ENCODE measurements at places on chromosomes 16 and 17.

DNA sequence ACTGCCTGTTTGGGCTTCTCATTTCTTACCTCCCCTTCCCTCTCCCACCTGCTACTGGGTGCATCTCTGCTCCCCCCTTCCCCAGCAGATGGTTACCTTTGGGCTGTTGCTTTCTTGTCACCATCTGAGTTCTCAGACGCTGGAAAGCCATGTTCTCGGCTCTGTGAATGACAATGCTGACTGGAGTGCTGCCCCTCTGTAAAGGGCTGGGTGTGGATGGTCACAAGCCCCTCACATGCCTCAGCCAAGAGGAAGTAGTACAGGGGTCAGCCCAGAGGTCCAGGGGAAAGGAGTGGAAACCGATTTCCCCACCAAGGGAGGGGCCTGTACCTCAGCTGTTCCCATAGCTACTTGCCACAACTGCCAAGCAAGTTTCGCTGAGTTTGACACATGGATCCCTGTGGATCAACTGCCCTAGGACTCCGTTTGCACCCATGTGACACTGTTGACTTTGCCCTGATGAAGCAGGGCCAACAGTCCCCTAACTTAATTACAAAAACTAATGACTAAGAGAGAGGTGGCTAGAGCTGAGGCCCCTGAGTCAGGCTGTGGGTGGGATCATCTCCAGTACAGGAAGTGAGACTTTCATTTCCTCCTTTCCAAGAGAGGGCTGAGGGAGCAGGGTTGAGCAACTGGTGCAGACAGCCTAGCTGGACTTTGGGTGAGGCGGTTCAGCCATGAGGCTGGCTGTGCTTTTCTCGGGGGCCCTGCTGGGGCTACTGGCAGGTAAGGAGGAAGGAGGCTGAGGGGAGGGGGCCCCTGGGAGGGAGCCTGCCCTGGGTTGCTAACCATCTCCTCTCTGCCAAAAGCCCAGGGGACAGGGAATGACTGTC, at the start of gene CD68:
CD68 (plus strand) TSS at position 638 of the 833 bp plus-strand sequence; CDS start at position 678, 40 bp downstream.
- no peak for DNase-seq

DNA sequence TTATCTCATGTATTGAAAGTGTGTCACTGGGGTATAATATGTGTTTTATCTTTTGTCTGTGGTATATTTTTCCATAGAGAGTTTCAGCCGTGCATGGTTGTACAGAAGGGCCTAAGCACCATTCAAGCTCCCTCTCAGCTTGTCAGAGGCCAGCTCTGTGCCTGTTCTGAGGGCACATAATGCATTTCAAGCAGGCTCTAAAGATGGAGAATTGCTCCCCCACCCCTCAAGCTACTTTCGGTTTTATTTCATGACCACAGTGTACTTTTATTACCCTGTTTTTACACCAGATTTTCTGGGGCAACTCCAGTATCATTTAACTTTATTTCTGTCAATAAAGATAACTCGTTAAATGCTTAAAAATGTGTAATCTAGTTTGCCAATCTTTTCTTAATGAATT, 131.7 kb downstream of the SHISA6 start:
- no peak for DNase-seq

DNA sequence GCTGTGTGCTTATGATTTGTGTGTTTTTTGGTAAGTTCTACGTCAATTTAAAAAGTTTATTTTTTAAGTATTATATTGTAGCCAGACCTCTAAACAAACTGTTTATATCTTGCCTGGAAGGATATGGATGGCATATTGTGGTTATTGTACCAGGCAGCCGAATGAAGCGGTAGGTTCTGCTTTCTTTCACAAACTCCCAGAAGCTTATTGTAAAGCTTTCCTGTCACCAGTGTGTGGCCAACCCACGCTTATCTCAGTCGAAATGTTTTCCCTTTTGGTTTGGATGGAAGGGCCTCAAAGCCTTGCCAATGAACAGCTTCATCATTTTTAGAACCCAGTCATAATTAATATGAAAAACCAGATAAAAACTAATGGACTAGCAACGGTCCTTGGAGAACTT, 53.1 kb downstream of the CYB5B start:
- no peak for DNase-seq

GRCh38 chr16:30656388-30656787, 1.8 kb upstream of the FBRS start:
- DNase-seq = no peak

DNA sequence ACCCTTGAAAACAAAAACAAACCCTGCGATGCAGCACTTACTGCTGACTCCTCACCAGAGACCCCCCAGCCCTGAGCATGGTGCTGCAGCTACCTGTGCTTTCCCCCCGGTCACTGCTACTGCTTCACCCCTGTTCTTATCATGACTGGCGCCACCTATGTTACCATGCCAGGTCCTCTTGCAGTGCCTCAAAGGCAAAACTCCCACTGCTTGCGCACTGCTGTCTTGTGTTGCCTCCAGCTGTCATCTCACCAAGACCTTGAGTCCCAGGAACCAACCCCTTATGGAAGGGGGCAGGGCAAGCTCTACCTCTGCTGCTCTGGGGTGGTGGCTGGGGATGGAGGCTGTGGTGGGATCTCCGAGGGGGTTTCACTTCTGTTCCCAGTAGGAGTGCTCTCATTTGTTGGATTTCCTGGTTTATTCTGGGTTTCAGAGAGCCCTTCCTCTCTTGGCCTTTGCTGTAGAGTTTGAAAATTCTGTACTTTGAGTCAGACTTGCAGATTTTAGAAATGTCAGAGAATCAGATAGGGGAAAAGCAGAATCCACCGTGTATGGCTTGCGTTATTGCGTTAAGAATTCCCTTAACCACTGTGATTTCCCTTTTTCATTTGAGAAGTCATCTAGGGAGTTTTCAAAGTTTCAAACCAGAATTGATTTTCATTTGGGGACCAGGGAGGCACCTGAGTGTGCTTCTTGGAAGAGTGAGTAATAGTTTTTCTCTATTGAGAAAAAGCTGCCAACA, 96.6 kb downstream of the SPECC1 start:
- no peak for DNase-seq

DNA sequence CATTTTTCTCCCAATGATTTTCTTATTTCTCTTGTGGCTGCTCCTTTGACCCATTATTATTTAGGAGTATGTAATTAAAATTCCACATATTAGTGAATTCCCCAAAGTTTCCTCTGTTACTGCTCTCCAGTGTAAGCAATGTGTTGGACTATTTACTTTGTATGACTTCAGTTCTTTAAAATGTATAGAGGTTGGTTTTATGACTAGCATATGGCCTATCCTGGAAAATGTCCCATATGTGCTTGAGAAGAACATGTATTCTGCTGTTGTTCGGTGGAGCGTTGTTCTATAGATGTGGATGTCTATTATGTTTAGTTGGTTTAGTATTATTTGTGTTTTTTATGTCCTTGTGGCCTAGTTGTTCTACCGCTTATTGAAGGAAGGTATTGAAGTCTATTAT, 6.0 kb upstream of the NT5M start:
- DNase-seq = no peak

- no peak for DNase-seq
Observed at GRCh38 chr17:71335212-71335611, 785.6 kb upstream of the SOX9 start.

DNA sequence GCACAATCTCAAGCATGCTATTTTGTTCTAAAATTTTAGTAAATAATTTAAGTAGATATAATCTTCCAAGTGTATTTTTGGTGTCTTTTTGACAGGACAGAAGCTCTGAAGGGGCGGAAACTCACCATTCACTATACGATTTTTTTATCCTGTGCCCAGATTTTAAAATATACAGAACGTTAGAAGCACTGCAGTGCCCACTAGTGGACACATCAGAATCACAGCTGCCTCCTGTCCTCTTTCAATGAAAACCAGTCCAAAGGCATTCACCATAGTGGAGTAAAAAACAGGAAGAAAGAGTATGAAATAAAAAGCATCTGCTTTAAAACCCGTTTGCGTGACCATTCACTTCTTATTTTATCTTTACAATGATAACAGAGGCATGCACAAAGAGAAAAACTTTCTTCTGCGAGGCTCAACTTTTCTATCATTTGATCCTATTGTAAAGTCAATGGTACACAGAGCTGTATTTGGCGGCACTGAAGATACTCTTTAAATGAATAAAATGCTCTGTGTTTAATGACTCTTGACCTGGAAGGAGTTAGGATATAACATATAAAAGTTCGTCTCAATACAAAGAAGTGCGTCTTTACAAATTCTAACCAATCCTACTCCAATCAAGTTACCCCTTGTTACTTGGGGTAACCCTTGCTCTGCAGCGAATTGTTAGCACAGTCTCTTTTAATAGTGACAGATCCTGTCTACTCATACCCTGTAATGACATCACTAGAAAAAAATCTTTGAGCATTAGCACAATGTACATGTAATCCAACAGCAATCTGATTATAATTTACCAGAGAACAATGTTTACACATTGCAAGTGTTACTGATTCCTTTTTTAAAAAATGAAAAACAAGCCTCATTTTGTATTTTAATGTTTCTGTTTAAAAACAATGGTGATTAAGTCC, 339.8 kb upstream of the PSMD7 start:
- DNase-seq = no peak

DNA sequence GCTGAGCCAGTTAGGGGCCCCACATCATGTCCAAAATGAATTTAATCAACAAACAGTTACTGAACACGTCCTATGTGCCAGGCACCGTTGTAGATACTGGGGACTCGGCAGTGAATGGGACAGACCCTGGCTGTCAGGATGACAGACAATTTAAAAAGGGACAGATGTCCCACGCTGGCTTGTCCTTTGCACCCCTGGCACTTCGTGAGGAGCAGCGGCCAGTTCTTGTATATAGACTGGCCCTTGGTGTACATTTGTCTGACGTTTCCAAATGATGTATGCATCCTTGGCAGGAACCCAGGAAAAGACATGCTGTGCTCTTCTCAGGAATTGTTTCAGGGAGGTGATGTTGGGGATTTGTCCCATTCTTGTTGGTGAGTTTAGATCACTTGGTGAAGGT, 21.1 kb downstream of the IL4R start:
- no peak for DNase-seq

DNA sequence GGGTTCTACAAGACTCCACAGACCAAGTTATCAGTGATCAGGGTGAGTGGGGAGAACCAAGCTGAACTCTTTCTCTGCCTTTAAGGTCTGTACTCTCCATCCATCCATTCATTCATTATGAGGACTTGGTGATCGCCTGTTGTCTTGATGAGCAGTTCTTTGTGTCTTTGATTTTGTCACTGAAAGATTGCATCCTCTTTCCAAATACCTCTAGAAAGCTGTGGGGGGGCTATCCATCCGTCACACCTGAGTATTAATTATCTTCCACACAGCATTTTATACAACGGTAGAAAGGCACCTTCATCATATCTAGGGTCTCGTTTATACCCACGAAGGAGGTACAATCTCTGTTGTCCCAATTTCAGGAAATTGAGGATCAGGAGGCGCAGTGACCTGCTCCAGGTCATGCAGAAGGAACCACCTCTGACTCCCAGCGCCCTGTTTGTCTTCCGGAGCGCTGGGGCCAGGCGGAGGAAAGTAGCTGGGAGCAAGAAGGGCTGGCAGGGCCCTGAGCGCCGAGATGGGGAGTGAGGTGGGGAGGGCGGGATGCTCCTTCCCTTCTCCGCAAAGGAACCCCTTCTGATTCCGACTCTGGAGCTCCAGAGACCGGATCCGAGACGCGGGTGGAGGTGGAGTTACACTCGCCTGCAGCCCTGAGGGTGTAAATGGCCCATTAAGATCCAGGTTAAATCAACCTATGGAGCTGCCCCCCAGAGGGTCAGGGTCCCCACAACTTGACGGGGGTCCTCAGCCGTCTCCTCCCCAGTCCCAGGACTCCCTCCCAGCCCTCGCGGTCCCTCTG, 605 bp upstream of the ABAT start:
- no peak for DNase-seq

DNA sequence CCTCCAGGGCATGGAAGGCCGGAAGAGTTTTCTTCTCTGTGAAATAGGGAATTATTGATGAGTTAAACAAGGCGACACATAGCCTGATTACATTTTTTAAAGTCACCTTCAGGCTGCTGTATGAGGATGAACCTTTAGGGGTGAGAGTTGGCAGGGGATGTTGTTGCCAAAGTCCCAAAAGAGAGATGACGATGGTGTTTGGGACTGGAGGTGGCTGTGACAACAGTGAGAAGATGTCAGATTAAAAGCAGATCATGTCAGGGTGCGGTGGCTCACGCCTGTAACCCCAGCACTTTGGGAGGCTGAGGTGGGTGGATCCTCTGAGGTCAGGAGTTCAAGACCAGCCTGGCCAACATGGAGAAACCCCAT, 16.8 kb upstream of the ASGR2 start:
- DNase-seq = no peak

GRCh38 chr17:82384051-82384729, 12.6 kb downstream of the UTS2R start:
- no peak for DNase-seq

DNA sequence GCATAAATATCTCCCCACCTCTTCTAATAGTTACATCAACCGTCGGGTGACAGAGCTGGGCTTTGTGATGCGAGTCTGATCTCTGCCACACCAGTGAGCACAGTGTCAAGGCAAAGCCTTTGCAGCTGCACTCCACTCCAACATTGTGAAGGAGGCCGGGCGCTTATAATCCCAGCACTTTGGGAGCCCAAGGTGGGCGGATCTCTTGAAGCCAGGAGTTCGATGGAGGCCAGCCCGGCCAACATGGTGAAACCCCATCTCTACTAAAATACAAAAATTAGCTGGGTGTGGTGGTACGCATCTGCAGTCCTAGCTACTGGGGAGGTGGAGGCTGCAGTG, 18.9 kb downstream of the CYB5D2 start:
- no peak for DNase-seq

GRCh38 chr17:15348021-15348420, 6.6 kb upstream of the TEKT3 start:
- no peak for DNase-seq

DNA sequence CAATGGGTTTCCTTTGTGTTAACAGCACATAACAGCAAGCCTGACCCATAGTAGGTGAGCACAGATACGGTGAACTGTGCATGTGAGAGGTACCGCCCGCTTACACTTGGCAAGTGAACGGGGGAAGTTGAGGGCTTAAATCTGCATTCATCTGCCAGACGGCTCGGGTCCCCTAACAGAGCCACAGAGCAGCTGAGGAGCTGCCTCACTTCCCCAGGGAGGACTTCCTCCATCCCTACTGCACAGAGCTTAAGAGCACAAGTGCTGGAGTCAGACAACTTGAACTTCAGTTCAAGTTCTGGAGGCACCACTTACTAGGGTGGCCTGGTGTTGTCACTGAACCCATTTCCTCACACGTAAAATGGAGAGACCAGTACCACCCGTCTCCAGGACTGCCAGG, 13.4 kb downstream of the RAB5C start:
- no peak for DNase-seq

GRCh38 chr16:20026361-20027072, 47.2 kb downstream of the GPR139 start:
- no peak for DNase-seq

DNA sequence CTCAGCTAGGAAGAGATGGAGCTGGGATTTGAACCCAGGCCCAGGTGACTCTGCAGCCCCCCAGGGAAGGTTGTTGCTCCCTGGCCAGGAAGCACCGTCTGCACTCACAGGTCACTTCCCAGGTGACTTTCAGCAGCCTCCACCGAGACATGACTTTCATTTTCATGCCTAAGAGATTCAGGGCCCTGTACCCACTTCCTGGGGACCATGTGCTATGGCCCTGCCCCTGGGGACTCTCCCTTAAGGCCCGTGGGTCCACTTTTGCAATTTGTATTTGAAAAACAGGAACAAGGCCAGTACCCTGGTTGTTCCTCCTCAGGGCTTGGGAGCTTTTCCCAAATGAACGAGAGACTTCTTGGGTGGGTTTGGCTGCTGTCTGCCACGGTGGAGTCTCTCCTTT, 191.0 kb downstream of the IRF8 start:
- no peak for DNase-seq
